ENCODE measurements at places on chromosomes 2 and 18.

- no peak for DNase-seq
These were observed 119.5 kb upstream of the LMAN1 start for GRCh38 chr18:59478591-59478990.

GRCh38 chr2:97747716-97748115 is 34.3 kb downstream of the ZAP70 start:
- DNase-seq: no peak

- DNase-seq: no peak
These were observed 34.4 kb downstream of the AFTPH start for GRCh38 chr2:64558445-64559081.

- no peak for DNase-seq
These were observed 75.8 kb downstream of the SDC1 start for GRCh38 chr2:20148923-20149702.

- no peak for DNase-seq
These were observed 7.9 kb downstream of the SCG2 start for GRCh38 chr2:223594259-223594658.

- no peak for DNase-seq
These were observed 242.6 kb upstream of the KCNJ3 start for GRCh38 chr2:154455866-154456265.
